SK-N-MC (cell line): ENCODE measurements at places on chromosomes 4 and X.

DNA sequence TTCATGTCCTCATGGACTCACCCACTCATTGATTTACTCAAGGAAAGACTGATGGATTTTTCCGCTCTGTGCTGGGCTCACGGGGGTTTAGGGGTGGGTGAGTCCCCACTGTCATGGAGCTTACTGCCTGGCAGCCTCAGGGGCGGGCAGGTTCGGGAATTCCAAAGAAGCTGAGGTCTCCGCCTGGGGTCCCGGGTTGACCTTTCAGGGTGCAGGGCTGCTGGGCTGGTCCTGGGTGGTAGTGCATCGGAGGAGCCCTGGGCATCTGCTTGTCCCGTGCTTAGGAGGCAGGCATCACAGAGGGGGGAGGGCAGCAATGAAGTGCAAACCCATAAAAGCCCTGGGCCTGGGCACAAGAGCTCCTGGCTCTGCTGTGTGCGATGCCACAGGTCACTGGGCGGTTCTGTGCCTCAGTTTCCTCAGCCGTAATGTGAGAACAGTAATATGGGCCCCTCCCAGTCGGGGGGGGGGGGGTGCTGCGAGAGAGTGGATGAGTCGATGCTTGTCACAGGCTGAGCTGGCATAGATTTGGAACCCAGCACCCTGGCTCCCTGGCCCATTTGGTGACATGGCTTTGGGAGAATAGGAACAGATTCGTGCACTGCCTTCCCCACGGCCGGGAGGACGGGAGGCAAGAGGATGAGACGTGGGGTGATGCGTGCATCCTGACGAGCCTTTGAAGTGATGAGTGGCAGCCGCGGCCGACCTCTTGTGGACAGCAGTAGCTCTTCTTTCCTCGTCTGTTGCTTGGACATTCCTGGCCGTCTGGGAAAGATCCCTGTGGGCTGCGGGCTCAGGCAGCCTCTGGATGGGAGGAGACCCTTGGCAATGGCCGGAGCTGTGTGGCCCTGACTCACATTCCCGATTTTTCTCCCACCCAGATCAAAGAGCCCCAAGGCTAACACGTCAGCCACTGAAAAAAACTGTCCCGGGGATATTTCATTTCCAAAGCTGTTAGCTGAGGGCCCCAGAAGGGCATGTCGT lies 42.0 kb downstream of the PSAPL1 start:
- no peak for DNase-seq

DNA sequence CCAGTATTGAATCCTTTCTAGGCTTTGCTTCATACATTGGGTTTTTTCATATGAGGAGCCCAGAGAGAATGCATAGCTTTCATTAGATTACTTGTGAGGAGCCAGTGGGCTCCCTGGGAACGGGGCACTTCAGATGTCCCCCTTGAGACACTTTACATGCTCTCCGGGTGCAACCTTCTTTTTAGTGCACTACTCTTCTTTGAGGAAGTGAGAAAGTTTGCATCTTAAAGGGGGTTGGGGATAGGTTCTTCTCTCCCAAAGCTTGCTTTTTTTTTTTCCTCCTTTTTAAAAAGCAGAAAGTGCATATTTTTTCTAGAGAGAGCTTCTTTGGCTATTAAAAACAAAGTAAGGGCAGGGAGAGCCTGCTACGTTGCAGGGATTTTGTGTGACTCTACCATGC lies 4.3 kb downstream of the HADH start:
- DNase-seq, result no peak

GRCh38 chr4:2515830-2516550 lies 20.5 kb upstream of the FAM193A start:
- DNase-seq, result no peak

GRCh38 chrX:30308263-30309138 lies 689 bp downstream of the NR0B1 start:
- no peak for DNase-seq

GRCh38 chr4:118154649-118155048 lies 120.4 kb downstream of the NDST3 start:
- DNase-seq, result no peak

DNA sequence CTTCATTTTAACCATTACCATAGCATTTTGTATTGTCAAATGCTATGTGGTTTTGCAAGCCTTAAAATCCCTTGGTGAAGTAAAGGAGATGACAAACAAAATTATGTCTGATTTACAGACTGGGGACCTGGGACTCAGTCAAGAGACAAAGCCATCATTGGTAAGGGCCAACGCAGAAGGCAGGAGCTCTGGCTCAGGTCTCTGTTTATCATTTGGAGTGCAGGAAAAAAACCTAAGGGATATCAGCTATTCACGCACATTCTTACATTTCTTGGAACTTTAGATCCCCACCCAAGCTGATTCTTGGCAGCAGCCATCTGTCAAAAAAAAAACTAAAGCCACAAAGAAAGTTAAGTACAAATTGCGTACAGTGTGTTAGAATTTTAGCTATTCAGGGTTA lies 731.9 kb downstream of the STPG2 start:
- no peak for DNase-seq

- no peak for DNase-seq
These were observed 195.7 kb upstream of the CASK start for GRCh38 chrX:42119076-42119475.

DNA sequence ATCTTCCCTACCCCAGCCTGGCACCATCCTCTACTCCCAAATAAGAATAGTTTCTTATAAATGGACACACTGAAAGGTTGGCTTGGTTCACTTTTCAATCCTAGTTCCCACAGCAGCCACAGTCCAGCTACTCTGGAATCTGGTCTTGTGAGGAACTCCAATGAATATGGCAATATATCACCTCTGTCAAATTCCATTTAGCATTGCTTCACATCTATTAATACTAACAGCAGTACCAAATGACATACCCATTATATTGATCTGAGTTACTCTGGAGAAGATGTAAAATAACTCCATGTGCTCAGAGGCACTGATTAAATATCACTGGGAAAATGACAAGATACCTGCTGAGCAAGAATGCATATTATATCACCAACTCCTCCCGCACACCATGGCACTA lies 8.6 kb downstream of the OPHN1 start:
- DNase-seq, result no peak

- DNase-seq, result no peak
These were observed 139.9 kb upstream of the SLC4A4 start for GRCh38 chr4:71198958-71199357.

GRCh38 chr4:172143605-172144314 lies 330.6 kb downstream of the GALNTL6 start:
- no peak for DNase-seq

DNA sequence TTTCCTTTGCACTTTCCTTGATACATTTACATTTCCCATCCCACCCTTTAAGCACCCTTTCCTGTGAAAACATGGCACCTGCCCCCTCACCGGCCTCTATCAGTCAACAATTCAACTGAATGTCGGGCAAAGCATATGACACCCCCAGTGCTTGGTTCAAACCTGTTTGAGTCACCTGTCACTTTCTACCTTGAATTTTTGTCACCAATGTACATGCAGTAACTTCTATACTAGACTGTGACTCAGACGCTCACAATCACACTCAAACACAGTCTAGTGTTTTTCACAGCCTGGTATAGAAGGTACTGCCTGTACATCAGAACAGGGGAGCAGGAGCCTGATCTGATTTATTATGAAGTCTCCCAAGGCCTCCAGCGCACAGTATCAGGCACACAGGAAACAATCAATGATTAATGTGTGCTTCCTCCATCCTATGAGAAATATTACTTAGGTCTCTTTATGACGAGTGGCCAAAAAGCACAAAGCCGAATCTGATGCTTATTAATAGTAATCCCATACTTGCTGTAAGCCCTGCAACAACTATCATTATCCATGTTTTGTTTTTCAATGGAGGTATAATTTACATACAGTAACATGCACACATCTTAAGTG lies 49.2 kb upstream of the FAM9C start:
- no peak for DNase-seq

DNA sequence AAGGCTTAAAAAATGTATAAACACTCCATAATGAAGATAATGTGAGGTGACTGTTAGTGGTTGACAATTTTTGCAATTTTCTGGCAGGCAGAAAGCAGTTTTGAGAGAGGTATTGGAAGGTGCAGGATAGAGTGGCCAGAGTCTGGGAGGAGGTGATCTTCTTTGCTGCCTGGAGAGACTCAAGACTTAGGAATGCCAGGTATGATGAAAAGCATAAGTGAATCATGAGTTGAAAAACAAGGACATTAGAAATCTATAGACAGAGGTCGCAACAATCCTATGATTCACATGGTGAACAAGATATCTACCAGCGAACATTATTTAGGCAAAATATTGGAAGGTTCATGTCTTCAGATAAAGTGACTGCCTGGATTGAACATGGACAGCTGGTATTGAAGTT lies 118.5 kb downstream of the CFAP299 start:
- no peak for DNase-seq

DNA sequence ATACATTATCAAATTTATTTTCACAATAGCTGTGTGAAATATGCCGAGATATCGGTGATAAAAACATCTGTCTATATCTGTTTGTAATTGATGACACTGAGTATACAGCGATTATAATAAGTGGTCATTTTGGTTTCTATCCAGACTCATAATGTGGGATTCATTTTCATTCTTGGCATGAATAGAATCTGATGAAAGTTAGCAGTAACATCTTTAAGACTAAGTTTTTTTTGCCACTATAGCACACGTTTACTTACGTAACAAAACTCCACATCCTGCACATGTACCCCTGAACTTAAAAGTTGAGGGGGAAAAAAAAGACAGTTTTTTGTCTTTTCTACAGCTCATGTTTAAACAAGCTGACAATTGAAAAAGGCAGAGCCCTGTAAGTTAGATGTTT lies 86.4 kb downstream of the PPA2 start:
- no peak for DNase-seq

- DNase-seq, result no peak
These were observed 52.6 kb downstream of the DDX53 start for GRCh38 chrX:23052324-23052723.

DNA sequence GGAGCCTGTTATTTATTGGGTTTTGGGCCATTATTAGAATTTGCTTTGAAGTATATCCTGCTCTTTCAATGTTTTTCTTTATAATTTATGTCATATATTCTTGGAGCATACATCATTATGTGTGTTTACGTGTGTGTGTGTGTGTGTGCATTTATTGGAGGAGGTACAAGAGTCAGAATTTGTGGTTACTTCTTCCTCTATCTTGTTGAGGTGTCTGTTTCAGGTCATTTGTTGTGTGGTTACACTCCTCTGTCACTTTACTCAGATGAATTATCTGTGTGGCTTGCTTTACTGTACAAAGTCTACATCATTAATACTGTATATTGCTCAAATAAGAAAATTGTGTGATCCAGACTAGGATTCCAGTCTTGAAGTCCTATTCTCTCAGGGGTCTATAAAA lies 1957.4 kb upstream of the TENM3 start:
- DNase-seq, result no peak

- no peak for DNase-seq
These were observed 67.1 kb downstream of the PRDM5 start for GRCh38 chr4:120855307-120856001.

- DNase-seq, result no peak
These were observed 495.1 kb upstream of the FAT1 start for GRCh38 chr4:187218705-187219245.

GRCh38 chr4:142120921-142121320 lies 484.5 kb downstream of the IL15 start:
- no peak for DNase-seq

DNA sequence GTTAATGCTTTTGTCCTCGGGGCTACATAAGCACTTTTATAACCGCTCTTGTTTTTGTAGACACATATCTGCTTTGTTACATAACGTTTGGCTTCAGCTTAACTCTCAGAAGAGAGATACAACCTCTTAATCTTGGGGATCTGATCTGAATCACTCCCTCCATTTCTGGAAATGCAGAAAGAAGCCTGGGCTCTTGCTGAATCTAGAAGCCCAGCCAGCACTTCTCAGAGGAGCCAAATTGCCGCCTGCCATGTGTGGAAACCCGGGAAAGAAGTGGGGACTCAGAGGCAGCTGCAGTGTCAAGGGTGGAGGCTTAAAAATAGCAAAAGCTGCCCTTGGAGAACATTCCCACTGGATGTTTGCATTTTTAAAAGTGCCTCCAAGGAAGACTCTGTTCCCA lies 69.3 kb upstream of the LDB2 start:
- DNase-seq, result peak; percentile 53

DNA sequence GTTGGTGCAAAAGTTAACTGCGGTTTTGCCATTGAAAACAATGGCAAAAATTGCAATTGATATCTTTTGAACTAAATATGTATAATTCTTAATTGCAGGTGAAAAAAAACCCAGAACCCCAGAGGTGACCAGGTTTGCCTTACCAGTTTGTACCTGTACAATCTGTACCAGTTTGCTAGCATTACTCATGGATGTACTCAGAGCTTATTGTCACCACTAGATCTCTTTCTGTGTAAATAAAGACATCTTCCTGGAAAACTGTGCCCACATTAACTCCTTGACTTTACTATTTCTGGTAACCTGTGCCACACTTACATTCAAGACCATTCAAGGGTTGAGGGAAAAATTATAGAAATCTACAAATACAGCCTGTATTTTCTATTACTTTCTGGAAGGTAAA lies 139.7 kb downstream of the ELOVL6 start:
- no peak for DNase-seq

GRCh38 chr4:181685911-181686310 lies 557.3 kb upstream of the TENM3 start:
- DNase-seq, result no peak

DNA sequence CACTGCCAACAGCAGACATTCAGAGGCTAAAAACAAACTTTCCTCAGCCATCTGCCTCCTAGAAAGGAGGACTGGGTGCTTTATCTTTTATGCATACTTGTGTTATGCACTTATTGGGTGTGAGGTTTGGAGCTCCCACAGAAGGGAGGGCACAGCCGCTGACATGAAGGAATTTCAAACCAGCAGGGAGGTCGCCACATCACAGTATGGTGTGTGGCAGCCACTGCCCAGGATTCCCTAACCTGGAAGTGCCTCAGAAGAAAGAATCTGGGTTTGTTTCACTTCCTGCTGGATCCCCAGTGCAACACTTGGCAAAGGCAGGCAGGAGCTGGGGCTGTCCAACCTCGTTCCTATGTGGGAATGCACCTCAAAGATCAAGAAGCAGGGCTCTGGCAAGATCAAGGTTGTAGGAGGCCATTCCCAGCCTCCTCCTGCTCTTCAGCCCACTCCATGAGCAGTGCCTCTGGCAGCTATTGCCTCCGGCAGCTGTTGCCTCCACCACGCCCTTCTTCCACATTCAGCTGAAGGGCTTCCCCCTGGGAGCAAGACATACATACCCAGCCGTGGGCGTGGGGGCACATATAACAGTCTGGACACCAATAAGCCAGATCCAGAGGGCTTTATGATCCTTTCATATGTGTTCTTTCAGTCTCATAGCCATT lies 109.0 kb upstream of the MAMLD1 start:
- no peak for DNase-seq

GRCh38 chr4:37615720-37616063 lies 70.5 kb downstream of the RELL1 start:
- DNase-seq, result no peak
